ENCODE measurements at places on chromosomes 4 and X.

- no peak for DNase-seq
Measured at GRCh38 chr4:687971-688853, 739 bp downstream of the SLC49A3 start.

DNA sequence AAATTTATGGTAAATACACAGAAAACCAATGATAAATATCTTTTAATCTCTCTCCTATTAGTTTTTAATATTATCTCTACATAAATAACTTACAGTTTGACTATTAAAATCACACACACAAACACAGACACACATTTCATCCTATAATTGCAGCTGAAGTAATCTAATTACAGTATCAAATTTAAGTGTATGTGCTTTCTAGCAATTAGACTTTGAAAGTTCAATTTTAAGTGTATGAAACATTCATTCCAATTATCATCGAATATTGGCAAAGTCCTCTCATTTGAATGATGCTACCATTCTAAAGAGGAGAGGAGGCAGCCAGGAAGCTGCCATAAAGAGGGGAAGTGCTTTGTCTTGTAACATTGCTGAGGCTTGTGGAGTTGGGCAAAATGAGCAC, 221.2 kb upstream of the PABPC4L start:
- no peak for DNase-seq

DNA sequence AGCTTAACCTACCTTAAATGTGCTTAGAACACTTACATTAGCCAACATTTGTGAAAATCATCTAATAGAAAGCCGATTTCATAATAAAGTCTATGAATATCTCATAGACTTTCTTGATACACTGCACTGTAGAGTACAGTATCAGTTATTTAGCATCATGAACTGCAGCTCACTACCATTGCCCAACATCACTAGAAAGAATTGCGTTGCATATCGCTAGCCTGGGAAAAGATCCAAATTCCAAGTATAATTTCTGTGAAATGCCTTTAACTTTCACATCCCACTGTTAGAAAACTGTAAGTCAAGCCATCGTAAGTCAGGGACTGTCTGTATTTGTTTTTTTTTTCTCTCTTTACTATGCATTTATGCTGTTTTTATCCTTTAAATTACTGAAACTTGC, 918.6 kb upstream of the PABPC4L start:
- no peak for DNase-seq

GRCh38 chrX:19046343-19047215, 62.7 kb upstream of the PHKA2 start:
- DNase-seq = no peak

GRCh38 chr4:13531625-13531998, 12.7 kb downstream of the NKX3-2 start:
- no peak for DNase-seq

DNA sequence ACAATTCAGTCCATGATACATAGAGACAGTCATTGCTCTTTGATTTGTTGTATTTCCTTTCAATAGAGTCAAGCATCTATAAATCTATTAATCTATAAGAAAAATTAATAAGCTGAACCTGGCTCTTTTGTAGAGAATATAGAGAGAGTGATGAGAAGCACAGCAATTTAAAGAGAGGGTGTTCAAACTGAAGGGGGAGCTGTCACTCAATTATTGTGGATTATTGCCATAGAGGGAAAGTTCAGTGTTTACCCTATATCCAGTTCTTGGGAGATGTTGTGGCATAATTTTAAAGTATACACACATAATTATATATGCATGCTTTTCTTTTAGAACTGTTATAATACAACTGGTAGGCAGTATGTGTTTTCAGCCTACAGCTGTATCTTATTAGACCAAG, 1469.0 kb upstream of the PABPC4L start:
- DNase-seq = no peak

DNA sequence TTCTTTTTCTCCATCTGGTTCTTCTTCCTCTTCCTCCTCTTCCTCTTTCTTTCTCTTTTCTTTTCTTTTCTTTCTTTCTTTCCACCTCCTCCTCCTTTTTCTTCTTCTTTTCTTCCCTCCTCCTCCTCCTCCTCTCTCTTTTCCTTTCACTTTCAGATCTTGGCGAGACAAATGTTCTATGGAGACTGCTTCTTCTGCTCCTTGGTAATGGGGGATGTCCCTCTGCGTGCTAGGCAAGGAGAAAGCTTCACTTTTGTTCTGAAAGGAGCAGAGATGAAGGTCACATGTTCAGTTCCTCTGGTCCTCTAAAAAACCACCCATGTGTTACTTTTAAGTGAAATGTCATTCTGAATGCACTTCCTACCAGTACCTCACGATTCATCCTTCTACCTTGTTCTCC, 33.2 kb downstream of the NBDY start:
- DNase-seq = no peak

DNA sequence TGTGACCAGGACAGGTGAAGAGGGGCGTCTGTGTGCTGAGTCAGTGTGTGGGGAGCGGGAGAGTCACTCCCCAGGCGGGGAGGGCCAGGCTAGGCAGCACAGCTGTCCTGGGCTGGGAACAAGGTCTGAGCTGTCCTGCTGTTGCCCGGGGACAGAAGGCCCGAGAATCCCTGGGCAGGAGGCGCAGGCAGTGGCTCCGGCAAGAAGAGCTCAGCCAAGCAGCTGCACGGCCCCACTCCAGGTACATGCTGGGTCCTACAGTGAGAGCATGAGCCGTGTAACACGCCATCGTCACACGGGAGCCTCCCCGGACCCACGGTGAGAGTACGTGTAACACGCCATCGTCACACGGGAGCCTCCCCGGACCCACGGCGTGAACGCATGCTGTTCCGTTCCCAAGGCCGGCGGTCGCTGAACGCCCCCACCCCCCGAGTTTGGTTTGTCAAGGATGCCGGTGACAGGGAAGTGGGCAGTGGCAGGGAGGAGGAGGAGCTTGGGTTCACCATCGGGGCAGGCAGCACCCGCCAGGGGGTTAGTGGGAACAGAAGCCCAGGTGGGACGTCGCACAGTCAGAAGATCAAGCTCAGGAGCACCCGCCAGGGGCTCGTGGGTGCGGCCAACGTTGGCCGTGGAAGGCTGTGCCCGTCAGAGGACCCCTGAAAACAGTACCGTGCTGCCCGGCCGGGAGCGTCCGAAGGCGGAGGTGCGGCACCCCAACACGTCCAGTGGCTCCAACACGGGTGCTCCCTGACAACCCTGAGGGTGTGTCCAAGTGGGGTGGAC, 15.6 kb downstream of the PPP2R3B start:
- no peak for DNase-seq

- no peak for DNase-seq
Measured at GRCh38 chrX:46209037-46209436, 336.2 kb downstream of the ZNF674 start.

GRCh38 chr4:105709081-105709450, 482 bp downstream of the GSTCD start:
- DNase-seq = peak; percentile 23

- no peak for DNase-seq
Measured at GRCh38 chr4:102959496-102959895, 60.0 kb downstream of the SLC9B1 start.

DNA sequence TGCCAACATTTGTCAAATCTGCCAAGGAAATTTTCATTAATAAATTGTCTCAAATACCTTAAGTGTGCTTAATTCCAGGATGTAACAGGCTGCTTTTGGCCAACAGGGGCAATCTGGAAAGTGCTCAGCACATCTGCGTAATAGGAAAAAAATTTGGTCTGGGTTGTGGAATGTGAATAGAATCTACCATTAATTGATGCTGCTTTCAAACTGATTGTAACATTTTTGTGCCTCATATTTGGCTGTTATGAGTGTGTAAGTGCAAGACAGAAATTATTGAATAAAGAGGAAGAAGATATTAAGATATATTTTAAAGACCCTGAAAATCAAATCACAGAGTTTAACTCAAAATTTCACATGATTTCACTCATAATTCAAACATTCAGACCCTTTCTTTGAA, 41.1 kb downstream of the REELD1 start:
- no peak for DNase-seq

- no peak for DNase-seq
Measured at GRCh38 chr4:14348506-14348905, 653.8 kb upstream of the CPEB2 start.

DNA sequence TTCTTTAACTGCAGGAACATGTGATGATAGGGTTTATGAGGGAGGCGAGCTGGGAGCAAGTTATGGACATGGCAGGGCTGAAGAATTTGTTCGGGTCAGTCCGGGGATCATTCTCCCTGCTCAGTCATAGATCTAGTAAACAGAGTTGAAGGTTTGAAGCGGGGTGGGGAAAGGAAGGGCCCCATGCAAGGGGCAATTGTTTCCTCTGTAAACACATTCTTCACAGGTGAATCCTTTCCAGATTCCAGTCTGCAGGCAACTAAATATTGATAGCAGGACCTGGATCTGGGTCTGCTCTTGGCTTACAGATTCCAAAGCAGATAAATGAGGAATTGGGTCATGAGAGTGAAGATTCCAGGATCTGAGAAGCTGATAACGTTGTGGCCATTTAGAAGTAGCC, 44.3 kb upstream of the ARHGAP24 start:
- DNase-seq = no peak

- DNase-seq = no peak
Measured at GRCh38 chr4:95181243-95181995, 367.4 kb downstream of the UNC5C start.

- DNase-seq = no peak
Measured at GRCh38 chr4:40251366-40251765, 54.5 kb downstream of the RHOH start.

DNA sequence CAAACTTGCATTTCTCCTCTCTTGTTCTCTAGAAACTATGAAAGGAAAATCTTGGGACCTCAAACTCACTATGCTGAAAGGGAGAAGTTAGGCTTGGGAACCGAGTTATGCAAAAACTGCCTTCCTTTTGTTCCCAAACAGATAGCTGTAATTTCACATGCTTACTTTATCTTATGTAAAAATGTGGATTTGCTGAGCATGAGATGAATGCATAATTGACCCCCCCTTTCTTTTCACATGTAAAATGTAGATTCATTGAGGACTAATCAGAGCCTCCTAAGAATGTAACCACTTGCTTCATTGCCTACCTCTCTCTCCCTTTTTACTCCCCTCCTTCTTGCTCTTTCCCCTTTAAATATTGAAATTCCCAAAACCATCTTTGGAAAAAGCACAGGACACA, 18.0 kb downstream of the TBC1D9 start:
- DNase-seq = no peak

GRCh38 chrX:134806707-134807038, 148.4 kb upstream of the PLAC1 start:
- DNase-seq = no peak

GRCh38 chr4:169770416-169770815, 12.7 kb upstream of the HPF1 start:
- DNase-seq = no peak

DNA sequence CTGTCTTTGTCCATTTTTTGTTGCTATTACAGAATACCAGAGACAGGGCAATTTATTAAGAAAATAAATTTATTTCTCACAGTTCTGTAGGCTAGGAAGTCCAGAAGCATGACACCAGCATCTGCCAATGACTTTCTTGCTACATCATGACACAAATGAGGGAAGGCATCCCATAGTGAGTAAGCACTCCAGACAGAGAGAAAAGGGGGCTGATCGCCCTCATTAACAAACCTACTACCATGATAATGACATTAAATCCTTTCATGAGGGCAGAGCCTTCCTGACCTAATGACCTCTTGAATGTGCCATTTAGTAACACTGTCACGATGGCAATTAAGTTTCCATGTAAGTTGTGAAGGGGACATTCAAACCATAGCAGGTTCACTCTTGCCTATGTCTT, 20.1 kb downstream of the CCDC149 start:
- no peak for DNase-seq

DNA sequence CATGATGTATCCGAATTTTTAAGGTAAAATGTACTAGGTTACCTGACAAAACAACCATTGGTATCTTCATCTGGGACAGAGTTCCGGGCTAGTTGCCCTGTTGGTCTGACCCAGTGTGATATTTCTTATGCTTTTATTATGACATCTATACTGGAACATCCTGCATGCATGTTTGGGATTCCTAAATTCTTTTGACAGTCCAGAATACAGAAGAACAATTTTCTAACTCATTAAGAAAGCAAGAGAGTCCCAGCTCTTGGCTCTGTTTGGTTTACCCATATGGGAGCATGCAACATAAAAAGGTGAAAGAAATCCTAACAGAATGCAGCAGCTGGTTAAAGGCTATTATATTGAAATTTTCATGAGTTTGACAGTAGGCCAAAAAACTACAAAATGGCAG, 247.7 kb upstream of the FTHL17 start:
- no peak for DNase-seq

- no peak for DNase-seq
Measured at GRCh38 chr4:3858046-3858730, 92.0 kb downstream of the ADRA2C start.

GRCh38 chrX:152601848-152602616, 35.7 kb upstream of the GABRQ start:
- DNase-seq = no peak

DNA sequence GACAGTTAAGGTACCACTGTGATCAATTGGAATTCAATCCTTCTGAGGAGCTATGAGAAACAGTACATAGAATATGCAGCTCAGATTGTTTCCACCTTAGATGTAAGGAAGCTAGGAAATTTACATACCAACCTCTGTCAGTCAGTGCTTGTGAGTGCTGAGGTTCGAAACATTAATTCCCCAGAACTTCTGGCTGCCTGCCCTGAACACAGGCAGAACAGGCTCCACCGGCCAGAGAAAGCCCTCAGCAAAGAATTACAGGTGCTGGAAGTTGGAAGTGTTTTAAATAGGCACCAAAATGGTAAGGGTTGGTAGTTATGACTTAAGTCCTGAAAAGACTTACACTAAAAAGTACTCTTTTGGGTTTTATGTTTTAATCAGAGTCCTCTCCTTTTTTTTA, 651.8 kb downstream of the C4orf33 start:
- DNase-seq = no peak

GRCh38 chr4:139670775-139671174, 5.2 kb downstream of the MGST2 start:
- no peak for DNase-seq

DNA sequence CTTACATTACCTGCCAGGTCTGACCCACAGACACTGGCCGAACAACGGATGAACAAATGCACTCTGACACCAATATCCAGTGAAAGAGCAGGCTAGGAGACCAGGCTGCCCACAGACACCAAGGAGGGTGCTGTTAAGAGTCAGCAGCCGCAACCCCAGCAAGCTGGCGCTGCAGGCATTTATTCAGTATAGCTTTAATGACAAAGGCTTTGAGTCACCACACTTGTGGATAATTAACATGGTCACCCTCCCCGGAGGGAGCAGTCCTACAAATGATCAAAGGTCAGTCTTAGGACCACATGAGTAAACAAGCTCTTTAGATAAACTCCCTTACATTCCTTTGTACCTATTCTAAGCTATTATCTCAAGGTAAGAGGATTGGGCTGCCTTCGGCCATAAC, 368.5 kb upstream of the GRID2 start:
- no peak for DNase-seq

DNA sequence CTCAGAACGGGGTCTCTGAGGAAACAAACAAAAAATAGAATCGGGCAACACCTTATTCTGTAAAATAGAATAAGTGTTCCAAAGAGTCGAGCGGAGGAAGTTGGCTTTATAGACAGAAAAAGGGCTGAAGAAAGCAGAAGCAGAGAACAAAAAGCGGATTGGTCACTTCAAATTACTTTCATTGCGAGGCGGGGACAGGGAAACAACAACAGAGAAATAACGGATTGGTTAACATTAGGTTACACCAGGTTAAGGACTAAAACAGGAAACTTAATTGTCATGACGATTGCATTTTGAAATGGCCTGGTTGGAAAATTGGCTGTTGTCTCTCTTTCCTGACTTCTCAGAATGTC, 433 bp upstream of the COQ2 start:
- peak; percentile 19 for DNase-seq

- no peak for DNase-seq
Measured at GRCh38 chr4:88196523-88197185, 38.2 kb upstream of the ABCG2 start.

- DNase-seq = peak; percentile 18
Measured at GRCh38 chr4:138967313-138967712, 48.3 kb upstream of the NOCT start.

Measured in HuH-7 (cell line).